ENCODE measurements at places on chromosomes 1 and 21.

- no peak for DNase-seq
Measured at GRCh38 chr1:168598892-168599291, 22.5 kb downstream of the XCL1 start.

GRCh38 chr1:53642215-53642555 lies 96.8 kb downstream of the GLIS1 start:
- DNase-seq: no peak

GRCh38 chr1:184387069-184387475 lies 243 bp downstream of the C1orf21 start:
- no peak for DNase-seq

DNA sequence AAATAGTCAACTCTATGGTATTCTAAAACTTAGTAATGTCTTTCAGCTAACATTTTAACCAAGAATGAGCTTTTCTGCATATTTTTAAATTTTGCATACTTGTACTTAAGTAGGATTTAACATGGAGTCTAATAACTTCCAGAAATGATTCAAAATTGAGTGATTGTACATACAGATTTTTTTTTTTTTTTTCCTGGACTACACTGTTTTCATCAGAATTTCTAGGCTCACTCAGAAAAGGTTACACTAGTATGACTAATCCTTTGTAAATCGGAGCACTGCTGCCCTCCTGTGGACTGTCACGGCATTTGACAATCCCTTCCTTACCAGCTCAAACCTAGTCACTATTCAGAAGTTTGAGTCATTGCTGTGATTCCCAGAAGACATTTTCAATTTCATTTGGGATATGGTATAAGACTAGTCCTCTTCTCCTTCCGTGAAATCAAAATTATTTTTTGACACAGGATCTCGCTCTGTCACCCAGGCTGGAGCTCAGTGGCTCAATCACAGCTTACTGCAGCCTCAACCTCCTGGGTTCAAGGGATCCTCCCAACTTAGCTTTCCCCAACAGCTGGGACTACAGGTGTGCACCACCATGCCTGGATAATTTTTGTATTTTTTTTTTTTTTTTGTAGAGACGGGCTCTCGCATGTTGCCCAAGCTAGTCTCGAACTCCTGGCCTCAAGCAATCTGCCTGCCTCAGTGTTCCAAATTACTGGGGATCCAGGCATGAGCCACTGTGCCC lies 45.5 kb downstream of the CD46 start:
- DNase-seq: peak; percentile 70

GRCh38 chr1:32311709-32312393 lies 20.0 kb downstream of the HDAC1 start:
- DNase-seq: no peak

- DNase-seq: no peak
Measured at GRCh38 chr1:29962336-29962735, 726.0 kb downstream of the PTPRU start.

GRCh38 chr1:234556245-234556943 lies 53.6 kb downstream of the IRF2BP2 start:
- DNase-seq: no peak

DNA sequence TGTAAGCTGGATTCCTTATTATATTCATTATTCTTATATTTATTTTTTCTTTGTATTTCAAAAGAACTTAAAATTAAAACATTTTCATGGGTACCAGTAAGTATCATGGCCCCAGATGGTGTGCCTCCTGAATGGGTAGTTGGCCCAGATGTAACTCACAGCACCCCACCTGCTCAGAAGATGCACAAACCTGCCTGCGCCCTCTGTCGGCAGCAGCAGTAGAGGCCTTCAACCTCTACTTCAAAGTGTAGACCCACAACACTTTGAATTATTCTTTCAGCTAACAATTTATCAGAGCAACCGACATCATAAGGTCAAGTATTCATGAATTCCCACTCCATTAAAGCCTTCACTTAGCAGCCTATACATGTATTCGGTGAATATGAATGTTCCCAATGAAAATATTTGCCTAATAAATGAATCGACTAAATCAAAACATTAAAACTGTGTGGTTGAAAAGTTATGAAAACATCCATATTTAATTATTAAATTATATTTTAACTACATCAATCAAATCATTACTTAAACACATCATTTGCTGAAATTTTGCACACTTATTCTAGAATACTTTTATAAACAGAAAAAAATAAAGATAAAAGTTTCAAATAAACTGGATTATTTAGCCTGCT lies 25.4 kb downstream of the PIGM start:
- DNase-seq: peak; percentile 58

DNA sequence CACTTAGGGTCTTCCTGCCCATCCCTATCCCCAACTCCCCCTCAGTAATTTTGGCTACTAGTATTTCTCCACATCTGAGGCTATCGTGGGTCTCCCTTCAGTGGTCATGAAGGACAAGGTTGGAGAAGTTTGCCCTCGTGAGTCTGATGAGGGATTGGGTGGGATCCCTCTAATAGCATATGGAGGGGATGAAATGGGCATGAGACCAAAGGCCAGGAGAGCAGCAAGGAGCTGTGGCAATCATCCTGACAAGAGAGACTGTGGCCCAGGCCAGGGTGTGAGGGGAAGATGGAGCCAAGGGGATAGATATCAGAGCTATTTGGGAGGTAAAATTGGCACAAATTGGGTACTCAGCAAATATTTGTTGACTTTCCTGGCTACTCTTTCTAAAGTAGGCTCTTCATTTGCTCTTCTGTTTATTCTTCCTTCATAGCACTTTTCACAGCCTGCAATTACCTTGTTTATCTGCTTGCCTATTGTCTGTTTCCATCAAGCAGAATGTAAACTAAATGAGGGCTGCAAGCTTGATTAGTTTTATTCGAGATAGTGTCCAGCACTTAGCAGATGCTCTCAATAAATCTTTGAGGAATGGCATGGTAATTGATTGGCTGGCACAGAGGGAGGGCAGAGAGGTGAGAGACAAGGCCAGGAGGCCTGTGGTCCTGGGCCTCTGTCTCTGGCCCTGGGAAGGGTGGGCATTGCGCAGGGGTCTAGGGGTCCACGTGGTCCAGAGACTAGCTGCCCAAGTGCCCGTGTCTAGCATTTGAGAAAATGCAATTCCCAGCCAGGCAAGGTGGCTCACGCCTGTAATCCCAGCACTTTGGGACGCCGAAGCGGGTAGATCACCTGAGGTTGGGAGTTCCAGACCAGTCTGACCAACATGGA lies 1.5 kb upstream of the PLK3 start:
- DNase-seq: no peak

- no peak for DNase-seq
Measured at GRCh38 chr1:3192361-3192760, 123.4 kb downstream of the PRDM16 start.

- no peak for DNase-seq
Measured at GRCh38 chr1:72230746-72231145, 51.6 kb downstream of the NEGR1 start.

- no peak for DNase-seq
Measured at GRCh38 chr1:75600781-75601180, 10.1 kb downstream of the SLC44A5 start.

GRCh38 chr1:1567152-1567875 lies 7.3 kb downstream of the SSU72 start:
- no peak for DNase-seq

DNA sequence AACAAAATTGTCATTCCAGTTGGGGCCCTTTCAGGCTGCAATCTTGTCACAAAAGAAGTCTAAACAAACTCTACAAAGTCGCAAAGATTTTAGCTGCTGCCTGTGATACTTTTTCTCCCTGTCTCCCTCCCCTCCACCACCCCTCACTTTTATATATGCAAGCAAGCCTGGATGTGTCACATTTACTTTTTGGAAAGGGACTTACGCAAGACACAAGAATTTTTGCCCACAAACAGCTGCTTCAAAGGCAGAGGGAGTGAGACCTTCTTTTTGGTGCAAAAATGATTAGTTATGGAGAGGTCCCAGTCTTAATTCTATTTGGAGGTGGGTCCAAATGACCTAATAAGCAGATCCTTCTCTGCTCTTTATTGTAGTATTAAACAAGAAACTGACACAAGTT lies 22.9 kb upstream of the RALGPS2 start:
- DNase-seq: no peak

DNA sequence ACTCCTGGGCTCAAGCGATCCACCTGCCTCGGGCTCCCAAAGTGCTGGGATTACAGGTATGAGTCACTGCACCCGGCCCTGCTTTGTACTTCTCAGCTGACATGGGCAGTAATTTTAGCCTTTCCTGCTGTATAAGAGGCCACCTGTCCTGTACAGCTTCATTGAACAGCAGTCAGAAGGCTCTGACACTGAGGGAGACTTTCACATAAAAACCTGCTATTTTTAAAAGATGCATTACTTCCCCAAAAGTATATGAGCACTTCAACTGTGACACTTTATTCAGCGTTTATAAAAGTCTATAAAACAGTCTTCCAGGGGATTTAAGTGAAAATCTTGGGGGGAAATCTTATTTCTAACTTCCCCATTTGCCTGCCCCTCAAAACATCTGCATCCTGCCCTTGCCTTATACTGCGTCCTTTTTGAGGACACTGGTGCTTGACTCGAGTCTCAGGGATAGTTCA lies 17.6 kb downstream of the RNU5D-1 start:
- no peak for DNase-seq

DNA sequence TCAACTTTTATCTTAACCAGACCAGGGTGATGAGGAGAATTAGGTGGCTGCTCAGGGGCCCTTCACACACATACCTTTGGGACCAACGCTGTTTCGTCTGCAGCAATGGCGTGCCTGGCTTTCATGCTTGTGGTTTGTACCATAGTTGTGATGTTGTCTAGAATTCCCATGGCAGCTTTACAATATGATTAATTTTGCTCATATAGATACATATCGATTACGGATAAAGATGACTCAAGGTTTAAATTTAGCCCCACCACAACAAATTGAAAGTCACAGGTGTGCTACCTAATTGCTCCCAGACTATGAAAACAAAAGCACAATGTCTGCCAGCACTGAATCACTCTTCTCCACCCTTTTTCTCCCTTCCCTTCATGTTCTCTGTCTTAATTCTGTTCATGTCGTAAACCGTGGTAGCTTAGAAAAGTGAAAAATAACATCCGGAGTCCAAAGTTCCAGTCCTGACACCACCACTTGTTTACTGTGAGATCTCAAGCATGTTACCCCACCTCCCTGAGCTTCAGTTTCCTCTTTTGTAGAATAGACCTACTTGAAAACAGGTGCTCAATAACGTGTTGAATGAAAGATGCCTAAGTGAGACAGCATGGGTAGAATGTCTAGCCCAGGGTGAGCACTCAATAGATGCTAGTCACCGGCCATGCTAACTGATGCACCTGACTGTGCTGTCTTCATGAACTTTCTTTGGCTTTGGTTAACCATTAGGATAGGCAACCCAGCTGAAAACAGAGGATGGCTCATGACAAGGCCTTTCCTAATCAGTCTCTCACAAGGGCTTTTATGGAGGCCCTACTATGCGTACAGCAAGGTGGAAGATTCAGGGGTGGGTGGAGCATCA lies 22.1 kb upstream of the JUN start:
- no peak for DNase-seq

- DNase-seq: no peak
Measured at GRCh38 chr1:32736812-32737791, 34.5 kb upstream of the SYNC start.

DNA sequence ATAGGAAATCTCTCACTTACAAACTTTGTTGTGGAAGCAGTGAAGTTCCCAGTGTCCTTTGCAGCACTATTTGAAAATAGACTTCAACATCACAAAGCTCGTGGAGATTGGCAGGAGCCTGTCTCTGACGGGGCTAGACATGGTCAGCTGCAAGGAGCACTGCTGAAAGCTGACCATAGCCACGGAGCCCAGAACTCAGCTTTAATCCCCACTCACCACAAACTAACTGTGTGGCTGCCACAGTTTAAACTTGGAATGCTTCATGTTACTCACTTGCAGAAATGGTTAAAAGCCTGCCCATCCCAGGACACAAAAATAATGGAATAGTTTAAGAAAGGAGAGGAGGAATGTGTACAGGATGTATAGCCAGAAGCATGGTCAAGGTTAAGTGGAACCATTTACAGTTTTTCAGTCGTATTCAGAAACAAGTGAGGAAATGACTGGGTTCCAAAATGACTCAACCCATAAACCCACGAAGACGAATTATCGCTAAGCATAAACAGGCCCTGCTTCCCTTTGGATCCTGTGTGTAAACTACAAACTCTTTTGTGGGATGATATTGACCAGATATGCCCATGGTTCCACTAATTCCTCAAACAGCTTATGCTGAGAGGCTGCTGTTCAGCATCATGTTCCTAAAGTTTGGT lies 18.2 kb downstream of the DNALI1 start:
- no peak for DNase-seq

- no peak for DNase-seq
Measured at GRCh38 chr1:240282061-240282830, 190.6 kb downstream of the FMN2 start.

GRCh38 chr1:21647431-21648351 lies 21.5 kb downstream of the RAP1GAP start:
- no peak for DNase-seq

DNA sequence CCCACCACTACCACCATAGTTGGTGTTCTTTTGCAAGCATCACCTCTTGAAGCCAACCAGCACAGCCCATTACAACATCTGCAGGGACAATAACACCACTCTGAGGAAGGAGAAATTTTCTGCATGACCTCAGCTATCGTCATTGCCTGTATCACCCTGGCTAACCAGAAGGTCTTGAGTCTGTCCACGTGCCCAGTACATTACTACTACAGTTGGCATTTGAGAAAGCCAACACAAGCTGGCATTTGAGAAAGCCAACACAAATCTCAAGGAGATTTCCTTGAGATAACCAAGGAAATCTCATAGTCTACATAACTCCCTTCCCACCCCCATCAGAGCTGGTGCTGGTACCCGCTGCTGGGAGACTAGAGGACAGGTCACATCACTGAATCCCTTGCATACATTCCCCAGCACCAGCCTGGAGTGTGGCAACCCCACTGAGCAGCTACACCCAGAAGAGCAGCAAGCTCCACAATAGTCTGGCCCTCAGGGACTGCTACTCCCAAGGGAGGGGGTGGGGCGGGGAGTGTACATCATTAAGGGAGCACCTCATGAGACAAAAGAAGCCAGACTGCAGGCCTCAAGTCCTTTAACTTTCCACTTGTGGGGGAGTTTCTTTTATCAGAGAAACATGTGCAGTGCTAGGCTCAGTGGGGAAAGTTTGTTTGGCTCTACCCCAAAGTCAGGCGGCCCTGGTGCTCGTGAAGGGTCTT lies 46.0 kb upstream of the GUCA2A start:
- DNase-seq: no peak

- DNase-seq: no peak
Measured at GRCh38 chr1:45473302-45473701, 17.7 kb downstream of the TESK2 start.
